Right atrium auricular region (tissue), 2 donors: ENCODE measurements at places on chromosomes 2 and 18. TPM values are rescaled to one million over a fixed set of nuclear protein-coding genes. Genes with fewer than 3 reads are reported as not detected.

APOB gene
- 20.1 TPM for total RNA-seq

RGPD3 gene
- 0.48 TPM for total RNA-seq

INPP5D gene
- 7.0 TPM for total RNA-seq

SELENOI gene
- total RNA-seq, result 7.6 TPM

ZSWIM2 gene
- not detected for total RNA-seq

ASB18 gene
- 1.9 TPM for total RNA-seq

NOSTRIN gene
- total RNA-seq, result 34.3 TPM

- no peak for DNase-seq
Observed at GRCh38 chr2:164984428-164984827, 29.1 kb upstream of the SLC38A11 start.

DNA sequence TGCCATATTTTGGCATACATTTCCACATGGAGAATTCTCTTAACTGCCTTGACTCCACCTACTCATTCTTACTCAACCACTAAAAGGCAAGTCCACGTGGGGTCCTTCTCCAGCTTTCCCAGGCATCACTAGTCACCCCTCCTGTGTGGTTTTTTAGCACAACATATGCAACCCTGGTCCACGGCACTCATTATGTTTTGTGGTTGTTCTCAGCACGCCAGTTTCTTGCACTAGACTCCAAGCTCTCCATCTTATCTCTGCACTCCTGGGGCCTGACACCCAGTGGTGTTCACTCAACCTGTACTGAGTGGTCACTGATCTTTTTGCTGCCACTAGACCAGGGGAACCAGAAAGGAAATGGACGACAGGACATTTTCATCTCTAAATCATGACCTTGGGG is 18.0 kb downstream of the MARCHF4 start:
- DNase-seq, result no peak

GRCh38 chr2:226114436-226114835 is 685.2 kb downstream of the IRS1 start:
- DNase-seq, result no peak

DNA sequence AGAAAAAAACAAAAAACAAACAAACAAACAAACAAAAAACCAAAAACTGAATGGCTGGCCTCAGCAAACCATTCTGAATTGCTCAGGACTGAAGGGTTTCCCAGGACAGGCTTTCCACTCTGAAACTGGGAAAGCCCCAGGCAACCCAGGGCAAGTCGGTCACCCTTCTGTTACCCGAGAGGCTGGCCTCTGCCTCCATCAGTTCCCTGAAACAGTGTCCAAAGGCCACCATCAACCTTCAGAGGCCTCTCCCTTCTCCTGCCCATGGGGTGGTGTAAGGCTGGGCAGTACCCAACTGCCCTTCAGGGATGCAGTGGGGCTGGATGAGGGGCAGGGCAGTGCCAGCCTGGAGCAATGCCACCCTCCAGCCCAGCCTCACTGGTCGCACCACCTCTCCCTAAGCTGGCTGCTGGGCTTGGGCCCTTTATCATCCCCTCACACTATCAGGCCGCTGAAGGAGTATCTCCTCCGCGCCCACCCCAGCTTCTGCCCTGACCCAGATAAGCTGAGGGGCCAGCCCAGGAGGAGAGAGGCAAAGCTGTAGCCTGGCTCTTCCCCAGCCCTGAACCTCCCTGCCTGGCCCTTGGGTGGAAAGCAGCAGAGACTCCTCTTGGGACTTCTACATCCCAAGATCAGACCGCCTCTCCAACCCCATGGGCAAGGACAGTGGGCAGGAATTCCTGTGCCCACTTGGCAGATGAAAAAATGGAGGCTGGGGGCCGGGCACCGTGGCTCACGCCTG is 35.9 kb downstream of the ZFP36L2 start:
- no peak for DNase-seq

DNA sequence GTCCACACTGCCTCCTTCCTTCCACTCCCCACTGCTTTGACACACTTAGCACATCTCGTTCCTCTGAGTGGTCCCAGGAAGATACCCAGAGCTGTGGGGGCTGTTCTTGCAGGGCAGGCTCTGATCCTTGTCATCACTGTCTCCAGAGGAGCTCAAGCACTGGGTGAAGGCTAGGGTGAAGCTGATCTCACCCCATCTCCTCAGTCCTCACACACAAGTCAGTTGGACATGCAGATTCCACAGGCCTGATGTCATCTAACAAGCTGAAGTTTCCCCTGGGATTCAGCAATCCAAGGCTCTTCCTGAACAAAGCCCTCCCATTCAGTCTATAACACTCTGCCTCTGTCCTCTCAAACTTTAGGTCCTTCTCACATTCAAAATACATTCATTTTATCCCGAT is 90.6 kb upstream of the RAB6C start:
- DNase-seq, result no peak

DNA sequence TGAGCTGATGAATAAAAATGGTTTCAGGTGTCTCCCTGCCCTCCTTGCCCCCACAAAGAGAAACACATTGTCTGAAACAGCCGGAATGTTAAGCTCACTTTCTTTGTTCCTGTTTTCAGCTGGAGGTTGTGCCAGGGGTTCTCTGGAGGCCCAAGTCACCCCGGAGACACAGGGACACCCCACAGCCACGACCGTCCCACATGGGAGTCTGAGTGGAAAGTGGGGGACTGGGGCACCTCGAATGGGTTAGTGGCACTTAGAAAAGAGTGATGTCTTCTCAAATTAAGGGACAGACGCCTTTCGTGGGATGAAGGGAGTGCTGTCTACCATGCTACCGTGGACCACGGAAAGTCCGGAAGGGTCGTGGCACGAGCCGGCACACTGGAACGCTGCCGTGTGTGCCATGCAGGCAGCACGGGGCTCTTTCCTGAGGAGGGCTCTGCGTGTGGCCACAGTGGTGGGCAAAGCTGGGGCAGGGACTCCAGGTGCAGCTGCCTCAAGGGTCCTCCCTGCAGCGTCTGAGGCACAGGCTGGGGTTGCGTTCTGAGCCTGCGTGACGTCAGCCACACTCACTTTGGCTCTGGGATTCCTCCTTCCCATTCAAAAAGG is 39.4 kb upstream of the CTDP1 start:
- no peak for DNase-seq

DNA sequence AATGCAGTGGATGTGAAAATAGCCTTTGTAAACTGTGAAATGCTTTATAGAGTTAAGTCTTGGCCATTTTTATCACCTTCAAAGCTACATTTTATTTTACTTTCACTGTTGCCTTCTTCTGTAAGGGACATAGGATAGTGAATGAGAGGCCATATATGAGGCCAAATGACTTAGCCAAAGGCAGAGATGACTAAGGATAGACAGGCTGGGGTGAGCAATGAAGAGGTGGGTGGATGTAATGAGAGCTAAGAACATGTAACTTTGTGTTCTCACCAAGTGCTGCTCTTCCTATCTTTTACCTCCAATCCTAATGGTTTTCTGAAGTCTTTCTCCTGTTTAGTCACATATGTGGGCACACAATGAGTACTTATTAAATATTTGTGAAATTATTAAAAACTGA is 101.9 kb downstream of the MBD5 start:
- DNase-seq, result no peak

DNA sequence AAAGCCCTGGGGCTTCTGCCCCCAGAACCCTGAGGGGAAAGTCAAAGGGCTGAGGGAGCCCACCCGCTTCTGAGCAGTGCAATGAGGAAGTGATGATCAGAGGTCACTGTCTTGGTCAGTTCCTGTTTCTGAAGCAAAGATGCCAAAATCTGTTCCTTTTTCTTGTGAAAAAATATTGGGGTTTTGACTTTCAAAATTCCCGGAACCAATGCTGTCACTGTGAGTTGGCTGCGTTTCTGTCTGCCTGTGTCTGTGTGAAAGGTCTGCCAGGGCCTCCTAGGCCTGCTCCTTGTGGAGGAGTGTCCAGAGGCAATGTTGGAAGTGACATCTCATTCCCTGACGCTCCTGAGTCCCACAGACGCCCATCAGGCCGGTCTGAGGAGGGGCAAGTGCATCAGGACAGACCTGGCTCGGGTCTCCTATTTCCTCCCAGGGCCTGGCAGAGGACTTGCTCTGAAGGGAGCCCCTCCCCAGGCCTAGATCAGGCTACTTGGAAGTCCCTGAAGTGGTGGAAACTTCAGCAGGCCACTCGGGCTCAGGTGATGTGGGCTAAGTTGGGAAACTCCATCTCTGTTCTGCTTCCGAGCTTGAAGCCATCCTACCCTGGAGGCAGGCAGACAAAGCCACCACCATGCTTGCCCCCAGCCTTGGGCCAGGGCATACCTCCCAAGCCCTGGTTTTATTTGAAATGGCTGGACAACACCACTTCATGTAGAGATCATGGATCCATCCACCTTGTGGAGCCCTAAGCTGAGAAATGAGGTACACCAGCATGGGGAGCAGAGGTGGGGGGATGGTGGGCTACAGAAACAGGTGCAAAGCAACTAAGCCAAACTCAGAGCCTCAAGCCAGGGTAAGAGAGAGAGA is 51.0 kb downstream of the PKDCC start:
- peak; percentile 79 for DNase-seq

GRCh38 chr18:39801848-39802247 is 2153.2 kb upstream of the PIK3C3 start:
- DNase-seq, result no peak

DNA sequence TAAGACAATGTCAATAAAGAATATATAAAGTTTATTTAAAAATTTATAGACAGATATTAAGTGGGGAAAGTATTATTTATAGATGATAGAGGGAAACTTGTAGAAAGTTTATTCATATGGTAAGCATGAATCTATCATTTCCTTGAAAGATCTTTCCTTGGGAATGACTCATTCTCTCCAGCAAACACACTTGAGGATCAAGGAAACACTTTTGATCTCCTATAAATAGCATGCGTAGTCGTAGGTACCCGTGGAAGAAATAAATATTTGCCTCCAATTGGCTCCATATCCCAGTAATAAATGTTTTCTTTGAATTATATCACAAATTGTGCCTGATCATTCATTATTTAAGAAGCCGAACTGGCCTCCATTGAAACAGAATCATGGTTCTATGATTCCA is 483.4 kb downstream of the RNF144A start:
- no peak for DNase-seq

DNA sequence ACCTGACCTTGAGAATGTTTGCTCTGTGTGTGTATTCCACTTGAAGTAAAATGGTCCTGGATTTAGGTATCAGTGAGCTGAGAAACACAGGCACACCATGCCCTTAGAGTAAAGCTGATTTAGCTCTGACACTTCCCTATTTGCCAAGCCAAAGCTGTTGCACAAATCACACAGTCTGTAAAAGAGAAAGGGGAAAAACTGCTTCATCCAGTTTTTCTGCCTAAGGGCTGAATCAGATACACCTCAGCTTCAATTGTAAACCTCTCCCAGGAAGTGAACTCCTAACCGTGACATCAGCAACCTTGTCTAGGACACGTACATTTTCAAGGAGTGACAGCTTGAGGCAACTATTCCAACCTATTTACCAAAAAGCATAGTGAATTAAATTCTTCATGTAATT is 150.4 kb downstream of the NR4A2 start:
- DNase-seq, result no peak

- no peak for DNase-seq
Observed at GRCh38 chr2:160533482-160533881, 39.9 kb upstream of the RBMS1 start.

DNA sequence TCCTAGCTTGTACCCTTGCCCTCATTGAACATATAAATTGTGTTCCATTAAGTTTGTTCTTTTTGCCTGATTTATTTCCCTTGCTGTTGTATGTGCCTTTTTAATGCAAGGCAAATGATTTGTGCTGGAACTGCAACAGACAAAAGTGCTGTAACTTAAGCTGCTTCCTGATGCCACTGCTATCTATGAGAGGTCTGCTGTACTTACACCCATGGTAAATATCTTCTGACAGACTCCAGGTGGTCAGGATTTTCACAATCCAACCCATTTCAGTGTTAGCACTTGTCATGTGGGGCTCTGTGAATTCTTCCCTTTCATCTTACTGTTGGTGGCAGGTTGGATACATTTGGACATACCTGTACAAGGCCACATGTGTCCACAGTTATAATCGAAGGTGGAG is 63.5 kb downstream of the ARHGAP15 start:
- DNase-seq, result no peak

GRCh38 chr18:79945118-79946042 is 6.1 kb downstream of the SLC66A2 start:
- DNase-seq, result no peak

- DNase-seq, result no peak
Observed at GRCh38 chr18:54717673-54718407, 110.4 kb upstream of the RAB27B start.

- DNase-seq, result no peak
Observed at GRCh38 chr18:47708206-47708605, 222.3 kb downstream of the SMAD2 start.

DNA sequence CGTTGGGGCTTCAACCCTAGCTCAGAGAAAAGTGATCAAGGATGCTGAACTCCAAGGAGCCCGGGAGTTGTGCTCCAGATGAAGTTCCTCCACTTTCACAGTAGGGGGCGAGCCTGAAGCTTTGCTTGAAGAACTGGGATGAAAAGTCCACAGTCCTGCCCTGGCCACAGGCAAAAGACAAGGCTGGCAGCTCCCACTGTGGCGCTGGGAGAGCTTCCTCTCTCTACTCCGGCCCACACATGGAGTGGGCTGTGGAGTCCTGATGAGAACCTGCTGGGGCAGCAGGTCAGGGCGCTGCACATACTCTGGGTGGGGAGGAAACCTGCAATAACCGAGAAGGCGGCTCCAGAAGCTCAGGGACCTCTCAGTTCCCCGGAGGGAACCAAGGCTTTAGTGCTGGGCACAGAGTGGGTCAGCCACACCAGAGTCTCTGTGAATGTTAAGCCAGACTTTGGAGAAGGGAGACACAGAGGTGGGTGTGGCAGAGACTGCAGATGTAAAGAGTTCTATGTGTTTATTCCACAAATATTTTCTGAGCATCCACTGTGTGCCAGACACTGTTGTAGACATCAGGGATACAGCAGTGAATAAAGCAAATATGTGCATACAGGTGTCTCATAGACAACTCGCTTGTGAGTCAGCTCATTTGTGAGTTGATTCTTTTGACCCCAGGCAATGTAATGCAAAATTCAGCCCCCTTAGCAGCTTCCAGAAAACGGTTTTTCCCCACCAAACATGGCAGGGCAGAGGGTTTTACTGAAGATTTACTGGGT is 48.0 kb upstream of the MRPL33 start:
- peak; percentile 84 for DNase-seq

- no peak for DNase-seq
Observed at GRCh38 chr2:60884800-60885199, 3.4 kb downstream of the REL start.

DNA sequence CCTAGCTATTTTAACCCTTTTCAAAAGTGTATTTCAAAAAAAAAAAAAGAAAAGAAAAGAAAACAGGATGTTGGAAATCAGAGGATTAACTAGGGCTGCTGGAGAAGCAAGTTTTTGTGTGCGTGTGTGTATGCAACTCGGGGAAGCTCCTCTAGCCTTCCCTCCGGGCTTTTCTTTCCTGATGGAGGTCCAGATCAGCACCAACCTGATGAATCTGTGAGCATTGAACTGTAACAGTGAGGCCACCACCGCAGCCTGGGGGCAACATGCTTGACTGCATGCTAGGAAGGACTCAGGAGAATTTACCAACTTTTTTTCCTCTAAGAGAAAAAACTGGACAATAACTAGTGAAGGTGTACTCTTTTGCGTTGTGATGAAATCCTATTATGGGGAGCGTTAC is 2.3 kb downstream of the OBSL1 start:
- DNase-seq, result no peak

- no peak for DNase-seq
Observed at GRCh38 chr18:77859634-77860033, 610.0 kb downstream of the GALR1 start.

GRCh38 chr2:80303909-80304837 is at the start of gene LRRTM1:
LRRTM1 (minus strand) TSS chr2:80304752; CDS start chr2:80303819, 933 bp downstream.
- DNase-seq, result no peak

- DNase-seq, result no peak
Observed at GRCh38 chr2:33839791-33840190, 240.7 kb upstream of the FAM98A start.
